ENCODE measurements at places on chromosomes 7 and 10.

DNA sequence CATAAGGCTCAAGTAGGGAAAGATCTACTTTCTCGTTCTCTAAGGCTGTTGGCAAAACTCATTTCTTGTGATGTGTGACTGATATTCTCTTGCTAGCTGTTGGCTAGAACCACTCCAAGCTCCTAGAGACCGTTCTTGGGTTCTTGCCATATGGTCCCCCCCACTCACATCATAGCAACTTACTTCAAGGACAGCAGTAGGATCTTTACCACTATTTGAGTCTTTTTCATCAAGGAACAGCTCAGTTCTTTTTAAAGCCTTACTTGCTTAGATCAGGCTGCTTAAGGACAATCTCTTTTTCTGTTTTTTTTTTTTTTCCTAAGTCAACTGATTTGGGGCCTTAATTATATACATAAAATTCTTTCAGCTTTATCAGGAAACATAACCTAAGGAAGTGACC is 251.1 kb downstream of the GPR37 start:
- DNase-seq: no peak

DNA sequence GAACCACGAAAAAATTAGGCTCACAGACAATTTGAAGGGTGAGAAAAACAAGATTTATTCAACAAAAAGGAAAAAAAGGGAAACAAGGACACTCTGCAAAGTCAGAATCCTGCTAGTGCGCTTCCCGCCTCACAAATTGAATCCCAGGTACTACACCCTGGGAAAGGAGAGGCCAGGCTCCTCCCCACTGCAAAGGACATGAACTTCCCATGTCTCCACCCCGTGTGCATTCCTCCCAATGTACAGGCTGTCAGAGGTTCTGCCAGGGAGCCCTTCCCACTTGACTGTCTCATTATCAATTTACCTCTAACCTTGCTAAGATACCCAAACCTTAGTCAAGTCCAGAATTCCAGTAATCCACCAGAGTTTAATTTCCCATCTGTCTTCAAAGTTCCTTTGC is 70.4 kb upstream of the CDK1 start:
- no peak for DNase-seq

DNA sequence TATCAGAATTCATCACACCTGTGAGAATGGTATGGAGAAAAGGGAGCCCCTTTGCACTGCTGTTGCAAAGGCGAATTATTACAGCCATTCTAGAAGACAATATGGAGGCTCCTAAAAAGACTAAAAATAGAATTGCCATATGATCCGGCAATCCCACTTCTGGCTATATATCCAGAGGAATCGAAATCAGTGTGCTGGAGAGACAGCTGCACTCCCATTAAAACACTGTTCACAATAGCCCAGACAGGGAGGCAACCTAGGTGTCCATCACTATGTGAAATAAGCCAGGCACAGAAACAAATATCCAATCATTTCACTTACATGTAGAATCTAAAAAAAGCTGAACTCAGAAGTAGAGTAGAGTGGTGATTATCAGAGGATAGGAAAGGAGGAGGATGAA is 26.0 kb upstream of the GJD4 start:
- DNase-seq: no peak

GRCh38 chr10:128043259-128044045 is 82.8 kb downstream of the MKI67 start:
- DNase-seq: no peak

- DNase-seq: peak; percentile 81
Observed at GRCh38 chr10:69914398-69915214, 112.9 kb downstream of the COL13A1 start.

DNA sequence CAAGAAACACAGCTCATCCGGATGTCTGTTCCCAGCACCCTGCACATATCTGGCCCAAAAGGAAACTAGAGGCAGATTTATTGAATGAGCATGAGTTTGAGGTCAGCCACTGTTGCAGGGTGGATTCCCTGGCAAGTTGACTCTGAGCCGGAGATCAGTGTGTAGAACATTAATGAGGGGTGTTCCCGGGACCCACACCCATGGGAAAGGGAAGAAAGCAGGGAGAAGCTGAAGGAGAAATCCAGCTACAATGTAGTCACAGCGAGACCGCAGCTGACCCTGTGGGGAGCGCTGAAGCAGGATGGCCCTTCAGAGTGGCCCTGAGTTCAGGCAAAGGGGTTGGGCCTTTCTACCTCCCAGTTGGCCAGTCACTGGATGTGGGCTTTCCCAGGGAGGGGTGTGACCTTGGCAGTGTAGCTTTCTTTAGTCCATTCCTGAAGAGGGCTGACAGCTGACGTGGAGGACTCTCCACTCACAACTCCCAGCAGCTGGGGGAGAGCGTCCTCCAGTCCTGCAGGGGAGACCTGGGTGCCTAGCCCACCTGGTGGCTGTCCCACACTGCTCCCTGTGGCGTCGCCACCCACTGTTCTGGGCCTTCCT is 324.2 kb upstream of the ZMIZ1 start:
- no peak for DNase-seq

DNA sequence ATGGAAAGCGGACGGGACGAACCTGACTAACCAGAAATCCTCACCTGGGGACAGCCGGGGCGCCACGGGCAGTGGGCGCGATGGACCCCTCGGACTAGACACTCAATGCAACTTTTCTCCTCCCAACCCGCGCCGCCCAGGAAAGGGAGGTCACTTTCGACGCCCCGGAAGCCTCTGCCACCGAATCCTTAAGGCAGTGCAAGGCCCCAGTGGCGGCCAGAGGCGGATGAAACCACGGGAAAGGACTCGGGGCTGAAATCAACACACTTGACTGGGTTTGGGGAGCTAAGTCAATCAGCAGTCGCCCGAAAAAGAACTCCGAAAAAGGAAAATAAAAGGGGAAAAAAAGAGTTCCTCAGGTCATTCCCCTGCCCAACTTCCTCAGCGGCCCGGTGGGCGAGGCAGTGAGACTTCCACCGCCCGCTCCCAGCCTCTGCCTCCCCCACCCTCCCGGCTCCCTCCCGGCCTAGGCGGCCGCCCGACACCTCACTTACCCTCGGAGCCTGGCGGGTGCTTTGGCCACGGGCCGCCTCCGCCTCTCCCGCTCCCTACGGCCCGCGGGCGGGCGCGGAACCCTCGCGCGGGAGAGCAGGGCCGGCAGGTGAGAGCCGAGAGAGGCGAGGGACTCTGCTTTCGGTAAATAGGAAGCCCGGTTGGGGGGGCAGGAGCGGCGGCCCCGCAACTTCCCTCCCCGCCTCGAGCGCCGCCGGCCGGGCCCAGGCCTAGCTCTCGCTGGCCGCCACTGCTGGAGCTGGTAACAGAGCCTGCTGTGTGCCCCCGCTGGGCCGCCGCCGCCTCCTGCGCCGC is 518 bp downstream of the WAPL start:
- DNase-seq: peak; percentile 74

DNA sequence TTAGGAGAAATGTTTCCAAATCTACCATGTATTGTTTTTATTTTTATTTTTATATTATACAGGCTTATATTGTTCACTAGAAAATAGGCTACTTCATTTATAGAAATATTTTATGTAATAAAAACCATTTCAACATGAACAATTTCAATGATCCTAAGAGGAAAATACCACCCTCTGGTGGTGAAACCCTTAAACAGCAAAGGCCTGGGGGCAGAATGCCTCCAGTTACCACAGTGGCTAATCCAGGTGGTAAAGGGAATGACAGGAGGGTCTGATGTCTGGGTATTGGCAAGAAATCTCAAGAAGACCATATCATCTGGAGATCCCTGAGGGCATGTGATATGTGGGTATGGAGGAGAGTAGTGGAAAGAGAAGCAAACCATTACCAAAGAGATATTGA is 19.3 kb downstream of the MACC1 start:
- DNase-seq: no peak

GRCh38 chr7:30915005-30915601 is 3.5 kb downstream of the AQP1 start:
- DNase-seq: no peak

GRCh38 chr7:41711283-41712064 is 8.6 kb upstream of the INHBA start:
- no peak for DNase-seq

GRCh38 chr10:131923038-131923756 is 22.4 kb downstream of the PPP2R2D start:
- DNase-seq: no peak

GRCh38 chr7:105913947-105914346 is 37.5 kb upstream of the ATXN7L1 start:
- DNase-seq: no peak

Data from activated CD8-positive, alpha-beta memory T cell treated with anti-CD3 and anti-CD28 coated beads for 24 hours (primary cell).